ENCODE measurements at places on chromosomes 6 and 20.

GRCh38 chr6:118660218-118660569 lies 8.8 kb upstream of the CEP85L start:
- DNase-seq: no peak

DNA sequence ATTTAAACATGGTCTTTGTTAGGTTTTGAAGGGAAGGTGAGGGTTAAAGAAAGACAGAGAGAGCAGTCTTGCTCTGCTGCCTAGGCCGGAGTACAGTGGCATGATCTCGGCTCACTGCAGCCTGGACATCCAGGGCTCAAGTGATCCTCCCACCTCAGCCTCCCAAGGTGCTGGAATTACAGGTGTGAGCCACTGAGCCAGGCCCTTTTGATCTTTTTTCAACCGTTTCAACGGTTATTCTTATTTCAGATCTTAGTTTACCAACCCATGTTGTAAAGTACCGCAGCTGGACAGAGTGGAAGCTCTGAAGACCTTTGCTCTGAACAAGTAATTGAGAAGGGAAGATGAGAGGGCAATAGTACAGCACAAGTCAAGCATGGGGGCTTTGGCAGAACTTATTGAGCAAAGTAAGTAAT lies 1.2 kb upstream of the SRPK1 start:
- no peak for DNase-seq

GRCh38 chr20:23156842-23157423 lies 70.8 kb upstream of the CD93 start:
- no peak for DNase-seq

DNA sequence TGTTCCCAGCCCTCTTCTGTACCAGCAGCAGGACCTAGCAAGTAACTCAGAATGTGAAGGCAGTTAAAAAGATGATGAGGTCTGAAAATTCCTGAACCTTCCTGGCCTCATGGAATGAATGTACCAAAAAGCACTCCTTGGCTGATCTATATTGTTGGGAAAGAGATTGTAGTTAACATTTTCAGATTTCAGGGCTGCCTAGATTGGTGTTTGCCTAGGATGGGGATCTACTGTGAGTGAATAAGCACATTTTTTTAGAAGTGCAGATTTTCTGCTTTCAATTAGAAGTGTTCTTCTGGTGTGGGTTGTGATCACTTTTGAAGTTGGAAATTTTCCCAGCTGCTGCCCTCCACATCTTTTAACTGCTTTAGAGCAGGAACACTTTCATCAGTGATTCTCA lies 6.2 kb downstream of the MYLIP start:
- DNase-seq: no peak

DNA sequence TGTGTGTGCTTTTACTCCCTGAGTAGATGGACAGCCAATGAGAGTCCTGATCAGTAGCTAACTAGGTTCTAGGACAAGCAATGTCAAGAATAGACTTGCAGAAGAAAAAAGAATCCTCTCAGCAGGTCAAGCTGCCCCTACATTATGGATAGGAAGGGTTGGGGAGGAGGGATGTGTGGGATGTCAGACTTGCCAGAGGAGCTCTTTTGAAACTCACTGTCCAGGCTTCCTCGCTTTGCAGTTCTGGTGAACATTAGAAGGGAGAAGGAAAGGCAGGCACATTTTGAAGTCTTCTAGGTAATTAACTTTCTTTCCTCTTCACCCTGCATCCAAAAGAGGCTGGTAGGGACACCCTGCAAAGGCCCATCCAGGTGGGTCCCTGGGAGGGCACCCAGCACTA lies 48.7 kb downstream of the SYNE1 start:
- no peak for DNase-seq

- DNase-seq: no peak
Measured at GRCh38 chr6:135753196-135753595, 98.3 kb upstream of the PDE7B start.

DNA sequence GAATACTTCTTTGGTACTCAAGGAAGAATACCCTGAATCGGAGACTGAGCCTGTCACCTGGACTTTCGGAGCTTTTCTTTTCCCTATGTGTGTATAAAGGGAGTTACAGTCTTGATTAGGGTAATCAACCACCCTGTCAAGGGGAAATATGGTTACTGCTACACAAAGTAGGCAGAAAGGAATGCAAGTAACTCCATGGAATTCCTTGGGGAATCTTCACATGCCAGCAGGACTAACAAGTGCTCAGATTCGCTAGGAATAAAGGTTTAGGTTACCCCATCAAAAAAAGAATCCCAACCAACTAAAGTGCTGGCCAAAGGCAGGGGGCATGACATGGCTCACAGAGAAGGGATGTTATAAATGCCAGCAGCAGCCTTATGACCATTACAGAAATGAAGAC lies 10.4 kb downstream of the KCNS1 start:
- no peak for DNase-seq

- DNase-seq: no peak
Measured at GRCh38 chr6:122077603-122078002, 321.8 kb upstream of the HSF2 start.

GRCh38 chr6:8947900-8948299 lies 512.6 kb upstream of the SLC35B3 start:
- DNase-seq: no peak

- DNase-seq: no peak
Measured at GRCh38 chr6:126055449-126055848, 69.1 kb downstream of the TRMT11 start.

GRCh38 chr6:10112871-10113549 lies 301.9 kb downstream of the TFAP2A start:
- no peak for DNase-seq

DNA sequence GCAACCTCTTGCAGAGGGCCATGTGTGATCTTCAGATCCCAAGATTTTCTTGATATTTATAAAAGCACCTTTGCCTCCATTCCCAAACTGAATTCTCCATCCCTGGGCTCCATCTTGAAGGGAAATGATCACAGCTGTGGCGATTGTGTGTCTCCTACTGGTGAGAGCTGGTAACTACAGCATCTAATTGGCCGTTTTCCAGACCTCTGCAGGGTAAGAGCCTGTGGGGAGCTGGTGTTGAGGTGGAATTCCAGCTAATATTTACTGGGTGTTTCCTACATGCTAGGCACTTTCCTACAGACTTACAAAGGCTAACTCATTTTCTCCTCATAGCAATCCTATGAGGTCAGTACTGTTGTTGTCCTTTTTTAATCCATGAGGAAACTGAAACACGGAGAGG lies 59.2 kb upstream of the FNDC1 start:
- DNase-seq: peak; percentile 32

GRCh38 chr6:81253821-81254220 lies 498.7 kb downstream of the TENT5A start:
- no peak for DNase-seq

- no peak for DNase-seq
Measured at GRCh38 chr6:14476793-14477531, 359.4 kb downstream of the CD83 start.

GRCh38 chr6:38806271-38806670 lies 91.2 kb downstream of the DNAH8 start:
- DNase-seq: no peak

DNA sequence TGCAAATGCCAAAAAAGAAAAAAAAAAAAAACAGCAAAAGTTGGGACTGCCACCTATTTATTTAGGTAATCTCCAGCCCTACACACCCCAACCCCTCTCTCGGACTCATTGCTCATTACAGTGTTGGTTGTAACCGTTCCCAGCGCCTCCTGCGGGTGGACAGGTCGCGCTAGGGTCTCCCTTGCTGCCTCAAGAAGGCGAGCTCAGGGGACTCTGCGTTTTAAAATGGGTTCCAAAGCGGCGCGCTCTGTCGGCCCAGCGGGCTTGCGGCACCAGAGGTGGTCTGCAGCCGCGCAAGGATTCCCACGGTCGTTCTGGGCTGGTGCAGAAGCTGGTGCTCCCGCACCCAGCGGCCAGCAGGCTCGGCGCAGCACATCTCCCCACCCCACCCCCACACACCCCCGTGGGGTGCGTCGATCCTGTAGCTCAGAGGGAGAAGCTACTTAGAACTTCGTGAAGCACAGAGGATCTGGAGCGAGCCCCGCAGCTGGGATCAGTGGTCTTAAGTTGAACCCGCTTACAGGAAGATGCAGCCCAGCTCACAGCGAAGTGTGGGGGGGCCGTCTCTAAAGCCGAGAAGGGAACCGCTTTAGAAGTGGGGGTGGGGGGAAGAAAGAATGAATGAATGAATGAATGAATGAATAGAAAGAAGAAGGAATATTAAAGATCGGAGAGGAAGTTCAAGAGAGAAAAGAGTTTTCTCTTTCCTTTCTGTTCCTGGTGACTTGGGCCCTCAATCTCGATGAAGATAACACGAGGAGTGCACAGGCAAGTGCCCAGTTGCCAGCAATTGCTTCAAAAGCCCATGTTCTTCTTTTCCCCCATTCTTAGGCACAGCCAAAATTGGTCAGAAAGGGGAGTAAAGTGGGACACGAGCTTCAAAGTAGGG lies 780 bp downstream of the TFAP2A start:
- DNase-seq: no peak
